Cardiac muscle cell (in vitro differentiated cells and primary cell): ENCODE measurements at places on chromosomes 12 and 14.

DNA sequence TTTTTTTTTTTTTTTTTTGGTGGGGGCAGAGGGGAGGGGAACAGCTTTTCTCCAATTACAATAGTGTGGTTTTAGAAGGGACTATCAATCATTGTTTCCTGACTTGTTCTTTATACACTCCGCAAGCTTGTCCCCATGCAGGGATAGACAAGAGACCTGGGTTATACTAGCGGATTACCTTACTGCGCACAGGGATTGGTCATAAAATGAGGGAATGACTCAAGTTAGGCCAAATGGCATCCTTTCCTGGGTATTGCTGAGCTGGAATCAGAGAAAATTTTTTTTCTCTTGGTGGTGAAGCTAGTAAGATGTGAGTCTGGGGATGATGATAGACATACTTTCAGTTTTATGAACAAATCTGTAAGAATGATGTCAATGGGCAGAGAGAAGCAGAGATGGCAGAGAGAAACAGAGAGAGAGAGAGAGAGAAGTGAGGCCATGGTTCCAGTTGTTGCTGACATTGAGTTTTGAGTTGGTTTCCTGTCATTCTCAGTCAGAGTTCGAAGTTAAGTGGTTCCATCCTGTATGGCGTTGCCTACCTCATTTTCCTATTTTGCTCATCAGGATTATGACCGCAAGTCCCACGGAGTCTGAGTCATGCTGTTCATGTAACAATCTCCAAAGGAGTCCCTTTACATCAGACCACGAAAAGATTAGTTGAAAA is 59.1 kb upstream of the OTOGL start:
- no peak for DNase-seq

GRCh38 chr12:45243963-45244362 is 28.1 kb downstream of the ANO6 start:
- DNase-seq, result no peak

- DNase-seq, result peak; percentile 63
These were observed 12.1 kb upstream of the LTA4H start for GRCh38 chr12:96047229-96048211.

DNA sequence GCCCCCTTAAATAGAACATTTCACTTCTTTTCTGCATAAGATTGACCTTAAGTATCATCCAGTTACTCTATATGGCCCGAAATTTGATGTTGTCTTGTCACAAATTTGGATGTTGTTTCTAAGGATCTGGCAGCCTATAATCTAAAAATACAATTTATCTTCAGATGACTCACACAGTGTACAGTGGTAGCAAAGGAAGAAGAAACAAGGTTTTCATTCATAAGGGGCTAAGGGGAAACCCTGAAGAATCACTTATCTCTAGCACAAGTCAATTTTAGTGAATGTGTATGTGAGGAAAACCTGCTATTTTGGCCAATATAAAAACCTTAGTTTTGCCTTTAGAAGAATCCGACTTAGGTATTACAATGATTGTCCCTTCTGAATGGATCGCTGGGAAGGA is 606.3 kb upstream of the LRFN5 start:
- no peak for DNase-seq

- no peak for DNase-seq
These were observed 58.9 kb downstream of the NCOR2 start for GRCh38 chr12:124508381-124509079.

- DNase-seq, result no peak
These were observed 2.2 kb downstream of the KRT80 start for GRCh38 chr12:52189376-52190174.

- no peak for DNase-seq
These were observed 357.6 kb downstream of the PAWR start for GRCh38 chr12:79333144-79333543.

DNA sequence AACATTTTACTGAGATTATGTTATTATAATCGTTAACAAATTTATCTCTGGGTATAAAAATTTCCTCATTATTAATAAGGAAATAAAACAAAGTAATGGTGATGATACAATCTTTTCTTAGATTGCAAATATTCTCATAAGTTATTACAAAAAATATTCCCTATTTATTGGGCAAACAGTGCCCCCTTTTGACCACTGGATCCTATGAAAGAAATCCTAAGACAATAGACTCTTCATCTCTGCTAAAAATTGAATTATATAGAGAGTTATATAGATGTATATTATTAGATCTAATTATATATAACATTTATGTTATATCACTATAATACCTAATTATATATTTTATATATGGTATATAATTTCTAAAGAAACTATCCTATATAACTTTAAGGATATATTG is 94.2 kb upstream of the FGD4 start:
- DNase-seq, result peak; percentile 69

GRCh38 chr14:64363265-64363846 is 24.8 kb upstream of the MTHFD1 start:
- peak; percentile 46 for DNase-seq

DNA sequence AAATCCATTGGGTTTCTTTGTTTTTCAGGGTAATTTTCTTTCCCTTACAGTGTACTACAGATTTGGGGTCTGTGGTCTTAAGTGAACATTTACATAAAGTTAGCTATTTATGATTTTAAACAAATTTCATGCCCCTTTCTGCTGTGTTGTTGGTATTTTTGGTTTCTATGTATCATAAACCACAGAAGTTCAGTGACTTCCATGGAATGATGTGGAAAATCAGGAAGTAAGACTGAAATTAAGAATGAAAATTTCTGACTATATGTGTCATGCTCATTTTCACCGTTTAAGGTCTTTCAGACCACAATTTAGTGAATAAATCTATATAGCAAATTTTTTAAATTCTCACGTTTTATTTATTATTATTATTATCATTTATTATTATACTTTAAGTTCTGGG is 31.7 kb downstream of the ETV6 start:
- DNase-seq, result no peak

- DNase-seq, result peak; percentile 43
These were observed 751 bp upstream of the GPRC5A start for GRCh38 chr12:12890543-12891079.

- DNase-seq, result peak; percentile 61
These were observed 1089.1 kb downstream of the SLC6A15 start for GRCh38 chr12:83823386-83824045.

DNA sequence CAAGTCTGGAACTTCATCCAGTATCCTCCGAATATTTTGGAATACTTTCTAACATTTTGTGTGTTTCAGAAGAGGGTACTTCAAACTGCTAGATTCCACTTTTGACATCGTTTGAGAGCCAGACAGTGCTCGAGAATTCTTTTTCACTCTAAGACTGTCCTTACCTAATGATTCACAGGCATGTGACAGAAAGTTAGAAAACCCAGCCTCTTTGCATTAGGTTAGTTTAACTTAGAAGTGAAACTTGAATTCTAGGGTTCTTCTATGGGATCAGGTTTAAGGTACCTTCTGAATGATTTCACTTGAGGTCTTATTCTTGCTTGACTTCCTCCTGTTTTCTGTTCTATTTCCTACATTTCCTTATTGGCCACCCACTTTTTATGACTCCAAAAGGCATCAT is 431.8 kb downstream of the SLC6A15 start:
- no peak for DNase-seq

- peak; percentile 68 for DNase-seq
These were observed 6.6 kb downstream of the POMT2 start for GRCh38 chr14:77314043-77314442.

- no peak for DNase-seq
These were observed 88.0 kb downstream of the TMEM132D start for GRCh38 chr12:129815846-129816245.

DNA sequence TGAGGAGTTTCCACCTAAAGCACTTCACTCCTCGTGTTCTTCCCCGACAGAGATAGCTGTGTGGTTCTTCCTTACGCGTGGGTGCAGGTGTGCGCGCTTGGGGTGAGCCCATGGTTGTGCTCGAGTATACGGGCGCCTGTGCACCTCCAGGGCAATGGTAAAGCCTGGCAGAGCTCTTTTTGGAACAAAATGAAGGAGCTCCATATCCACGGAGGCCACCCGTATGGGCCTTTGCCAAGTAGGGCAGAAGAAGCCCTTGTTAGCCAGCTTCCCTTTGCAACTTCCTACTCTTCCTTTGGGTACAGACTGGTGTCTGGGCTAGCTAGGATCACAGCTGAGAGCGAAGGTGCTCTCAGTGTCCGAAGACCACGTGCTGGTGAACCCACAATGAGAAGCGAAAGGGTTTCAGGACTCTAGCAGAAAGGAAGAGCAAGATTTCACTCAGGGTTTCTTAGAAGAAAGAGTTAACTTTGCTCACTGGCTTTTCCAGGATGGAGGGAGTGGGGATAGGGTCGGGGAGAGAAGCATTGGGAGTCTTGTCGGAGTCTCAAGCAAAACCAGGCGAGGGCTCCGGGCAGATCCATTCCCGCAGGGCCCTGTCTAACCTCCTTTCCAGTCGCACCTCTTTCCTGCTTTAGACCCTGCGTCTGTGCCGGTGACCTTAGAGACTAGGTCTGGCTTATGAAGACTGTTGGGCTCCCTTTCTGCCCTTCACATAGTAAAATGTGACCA is 960 bp upstream of the LRFN5 start:
- peak; percentile 69 for DNase-seq

GRCh38 chr12:124082687-124083086 is 109.7 kb downstream of the ZNF664 start:
- DNase-seq, result no peak

GRCh38 chr14:49220492-49220891 is 365.7 kb downstream of the RPS29 start:
- no peak for DNase-seq

DNA sequence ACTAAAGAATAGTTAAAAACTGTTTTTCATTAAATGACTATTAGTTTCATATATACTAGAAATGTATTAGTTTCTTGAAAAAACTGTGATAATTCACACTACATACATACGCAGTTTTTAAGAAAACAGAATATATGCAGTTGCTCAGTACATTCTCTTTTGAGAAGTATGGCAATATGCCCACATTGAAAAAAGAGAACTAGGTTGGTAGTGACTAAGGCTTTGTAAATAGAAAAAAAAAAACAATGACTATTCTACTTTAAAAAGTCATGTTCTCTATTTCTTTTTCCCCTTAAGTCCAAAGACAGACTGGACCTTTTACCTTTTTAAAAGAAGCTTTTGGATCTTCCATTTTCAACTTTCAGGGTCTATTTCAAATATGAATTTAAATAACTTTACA is 25.0 kb downstream of the SNX6 start:
- DNase-seq, result no peak

- peak; percentile 15 for DNase-seq
These were observed 43.2 kb downstream of the SSPN start for GRCh38 chr12:26238341-26239121.

DNA sequence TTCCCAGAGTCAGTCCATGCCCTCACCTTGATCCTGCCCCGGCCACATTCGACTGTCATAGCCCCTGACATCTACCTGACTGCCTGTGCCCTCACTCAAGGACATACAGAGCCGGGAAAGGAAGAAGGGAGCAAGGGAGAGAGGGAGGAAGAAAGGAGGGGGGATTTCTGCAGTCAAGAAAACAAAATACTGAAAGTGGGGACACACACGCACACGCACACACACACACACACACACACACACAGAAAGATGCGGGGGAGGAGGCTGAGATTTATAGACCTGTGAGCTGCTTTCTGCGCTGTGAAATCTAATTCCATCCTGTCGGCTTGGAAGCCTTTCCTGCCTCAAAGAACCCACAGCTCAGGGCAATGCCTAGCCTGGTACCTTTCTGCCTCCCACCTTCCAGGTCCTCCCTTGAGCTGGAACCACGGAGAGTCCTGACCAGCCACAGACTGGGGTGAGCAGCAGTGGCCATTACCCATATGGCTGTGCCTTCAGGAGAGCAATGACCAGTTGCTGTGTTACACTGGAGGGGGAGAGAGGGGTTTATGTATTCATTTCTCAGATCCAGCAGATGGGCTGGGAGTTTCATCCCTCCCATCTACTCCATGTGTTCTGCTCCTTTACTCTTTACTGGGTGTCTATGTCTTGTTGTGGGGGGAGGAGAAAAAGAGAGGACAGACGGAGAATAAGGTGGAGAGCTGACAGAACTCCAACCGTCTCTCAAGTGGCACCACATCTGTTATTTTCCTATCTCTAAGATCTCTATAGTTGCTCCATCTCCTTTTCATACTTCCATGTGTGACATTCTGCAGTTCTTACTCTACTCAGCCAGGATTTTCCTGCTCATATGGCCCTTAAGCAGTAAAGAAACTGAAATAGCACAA is 12.9 kb downstream of the C14orf93 start:
- DNase-seq, result no peak

- DNase-seq, result no peak
These were observed 9.0 kb downstream of the PITPNM2 start for GRCh38 chr12:123141615-123142517.

- DNase-seq, result no peak
These were observed 369.1 kb downstream of the PRKD1 start for GRCh38 chr14:29558516-29558915.

GRCh38 chr12:84135586-84136279 is 776.9 kb downstream of the SLC6A15 start:
- DNase-seq, result no peak

GRCh38 chr12:101501410-101501995 is 26.4 kb downstream of the SPIC start:
- peak; percentile 74 for DNase-seq

DNA sequence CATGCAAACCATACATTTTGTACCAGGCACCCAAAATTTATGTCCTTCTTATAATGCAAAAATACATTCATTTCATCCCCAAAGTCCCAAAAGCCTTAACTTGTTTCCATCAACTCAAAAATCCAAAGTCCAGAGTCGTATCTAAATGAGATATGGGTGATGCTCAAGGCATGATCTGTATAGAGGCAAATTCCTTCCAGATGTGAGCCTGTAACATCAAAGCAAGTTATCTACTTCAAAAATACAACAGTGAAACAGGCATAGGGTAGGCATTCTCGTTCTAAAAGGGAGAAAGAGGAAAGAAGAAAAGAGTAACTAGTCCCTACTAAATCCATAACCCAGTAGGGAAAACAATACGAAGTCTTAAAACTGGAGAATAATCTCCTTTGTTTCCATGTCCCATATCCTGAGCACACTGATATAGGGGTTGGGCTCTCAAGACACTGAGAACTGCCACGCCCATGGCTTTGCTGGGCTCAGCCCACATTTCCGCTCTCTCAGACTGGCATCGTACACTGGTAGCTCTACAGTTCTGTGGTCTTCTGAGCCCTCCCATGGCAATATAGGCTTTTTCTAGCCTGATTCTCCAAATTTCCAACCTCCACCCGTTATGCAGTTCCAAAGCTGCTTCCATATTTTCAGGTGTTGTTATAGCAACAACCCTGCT is 232.8 kb downstream of the TMTC2 start:
- no peak for DNase-seq

GRCh38 chr12:77924703-77925102 is 94.0 kb downstream of the NAV3 start:
- DNase-seq, result no peak

DNA sequence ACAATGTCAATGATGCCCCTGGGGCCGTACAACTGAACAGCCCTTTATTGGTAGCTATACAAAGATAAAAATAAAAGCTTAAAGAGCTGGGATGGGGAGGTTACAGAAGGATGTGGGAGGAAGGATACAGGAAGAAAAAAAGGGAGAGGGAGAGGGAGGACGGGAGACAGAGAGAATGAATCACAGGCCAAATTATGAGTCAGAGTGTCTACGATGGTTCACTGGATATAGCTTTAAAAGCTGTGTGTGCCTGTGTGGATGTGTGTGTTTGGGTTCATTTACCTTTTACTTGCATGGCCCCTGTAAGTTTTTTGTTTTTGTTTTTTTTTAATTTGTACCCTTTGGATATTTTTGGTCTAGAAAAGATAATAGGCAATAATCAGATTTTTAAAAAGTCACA is 111.9 kb downstream of the CCDC60 start:
- no peak for DNase-seq
